Tibial nerve (tissue), 4 donors: ENCODE measurements at places on chromosomes 7 and 10. TPM values are rescaled to one million over a fixed set of nuclear protein-coding genes. Genes with fewer than 3 reads are reported as not detected.
A peak's percentile ranks its signal among the peaks of the same experiment; 100 is the strongest.

GRCh38 chr7:101159696-101160674, 5.4 kb downstream of the VGF start:
- peaks cover 6% of the 10 kb centered on the region for H3K36me3 ChIP-seq
- no peak overlapping the region for H3K4me3 ChIP-seq
- peaks cover 27% of the 10 kb centered on the region for H3K4me1 ChIP-seq
- no peak for DNase-seq
- H3K27ac ChIP-seq: no peak overlapping the region

ZKSCAN5 gene
- total RNA-seq: 9.6 TPM

GRCh38 chr7:108266491-108266890, 136.3 kb upstream of the LAMB4 start:
- no peaks in the 10 kb centered on the region for H3K4me1 ChIP-seq
- H3K36me3 ChIP-seq: no peaks in the 10 kb centered on the region
- no peak overlapping the region for H3K4me3 ChIP-seq
- DNase-seq: no peak

- peak overlapping the region; percentile 7 for H3K4me3 ChIP-seq
- no peaks in the 10 kb centered on the region for H3K4me1 ChIP-seq
- no peak for DNase-seq
- H3K27me3 ChIP-seq: no peaks in the 10 kb centered on the region
- no peak overlapping the region for H3K27ac ChIP-seq
- no peaks in the 10 kb centered on the region for H3K36me3 ChIP-seq
Measured at GRCh38 chr10:7872041-7872442, 53.7 kb downstream of the TAF3 start.

GRCh38 chr7:78677391-78677790, 776.1 kb downstream of the MAGI2 start:
- H3K4me3 ChIP-seq: no peak overlapping the region
- H3K27ac ChIP-seq: no peak overlapping the region
- DNase-seq: no peak
- H3K27me3 ChIP-seq: no peaks in the 10 kb centered on the region
- H3K4me1 ChIP-seq: no peaks in the 10 kb centered on the region

NUDT13 gene
- 6.3 TPM for total RNA-seq

TMEM72 gene
- 0.21 TPM for total RNA-seq

HECW1 gene
- total RNA-seq: 10.9 TPM

FAM237B gene
- not detected for total RNA-seq

- H3K27ac ChIP-seq: no peak overlapping the region
- no peaks in the 10 kb centered on the region for H3K27me3 ChIP-seq
- no peaks in the 10 kb centered on the region for H3K4me1 ChIP-seq
- no peak for DNase-seq
Measured at GRCh38 chr10:78596556-78596955, 472.2 kb upstream of the ZMIZ1 start.

TMEM176B gene
- total RNA-seq: 83.1 TPM

- no peaks in the 10 kb centered on the region for H3K4me1 ChIP-seq
- H3K36me3 ChIP-seq: no peaks in the 10 kb centered on the region
Measured at GRCh38 chr10:111303887-111304286, 227.1 kb downstream of the ADRA2A start.

GRCh38 chr7:23333671-23334246, 34.6 kb downstream of the MALSU1 start:
- no peaks in the 10 kb centered on the region for H3K4me1 ChIP-seq
- H3K27ac ChIP-seq: no peak overlapping the region
- no peak overlapping the region for H3K4me3 ChIP-seq
- H3K27me3 ChIP-seq: no peaks in the 10 kb centered on the region
- DNase-seq: peak; percentile 51

DNA sequence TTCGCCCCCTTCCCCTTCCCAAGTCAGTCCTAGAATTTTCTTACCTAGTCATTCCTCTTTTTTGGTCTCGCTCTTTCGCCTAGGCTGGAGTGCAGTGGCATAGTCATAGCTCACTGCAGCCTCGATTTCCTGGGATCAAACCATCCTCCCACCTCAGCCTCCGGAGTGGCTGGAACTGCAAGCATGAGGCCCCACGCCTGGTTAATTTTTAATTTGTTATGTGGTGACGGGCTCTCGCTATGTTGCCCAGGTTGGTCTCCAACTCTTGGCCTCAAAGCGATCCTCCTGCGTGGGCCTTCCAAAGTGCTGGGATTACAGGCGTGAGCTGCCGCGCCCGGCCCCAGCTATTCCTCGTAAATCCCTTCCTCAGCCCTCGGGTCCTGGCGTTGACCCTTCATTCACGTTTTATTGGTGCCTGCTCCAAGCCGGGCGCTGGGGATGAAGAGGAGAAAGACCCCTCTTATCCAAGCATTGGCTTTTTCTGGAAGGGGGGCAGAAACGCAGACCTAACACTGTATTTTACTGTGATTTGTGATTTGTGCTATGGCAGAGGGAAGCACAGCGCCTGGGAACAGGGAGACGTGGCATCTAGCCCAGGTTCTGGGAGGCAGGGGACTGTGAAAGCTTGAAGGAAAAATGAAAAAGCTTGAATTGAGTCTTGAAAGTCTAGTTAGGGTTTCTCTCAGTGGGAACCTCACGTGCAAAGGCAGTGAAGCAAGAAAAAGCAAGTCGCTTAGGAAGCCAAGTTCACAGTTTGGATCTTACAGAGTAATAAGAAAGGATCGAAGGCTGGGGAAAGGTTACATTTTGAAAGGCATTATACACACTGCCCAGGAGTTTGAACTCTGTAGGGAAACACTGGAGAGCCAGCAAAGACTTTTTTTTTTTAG, 516 bp downstream of the ZNHIT1 start:
- no peak for DNase-seq
- peak overlapping the region; percentile 95 for H3K27ac ChIP-seq
- H3K4me3 ChIP-seq: peak overlapping the region; percentile 94
- no peaks in the 10 kb centered on the region for H3K36me3 ChIP-seq

DNA sequence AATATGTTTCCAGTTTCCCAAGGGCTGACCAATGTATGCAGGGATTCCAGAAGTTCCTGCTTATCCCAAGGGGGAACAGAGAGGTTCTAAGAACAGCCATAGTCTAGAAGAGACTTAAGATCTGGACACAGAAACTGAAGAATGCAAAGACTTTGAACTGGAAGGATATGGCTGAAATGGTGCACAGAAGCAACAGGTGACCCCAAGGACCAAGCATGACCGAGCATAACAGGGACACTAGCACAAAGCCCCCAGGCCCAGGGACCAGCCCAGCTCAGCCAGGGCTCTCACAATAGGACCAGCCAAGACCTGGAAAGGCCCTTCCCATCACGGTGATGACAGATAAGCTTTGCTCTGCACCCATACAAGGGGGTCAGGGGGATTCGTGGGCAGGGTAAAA, 213.0 kb upstream of the KMT2E start:
- no peak overlapping the region for H3K27ac ChIP-seq
- H3K36me3 ChIP-seq: no peaks in the 10 kb centered on the region
- no peaks in the 10 kb centered on the region for H3K4me1 ChIP-seq
- H3K27me3 ChIP-seq: no peaks in the 10 kb centered on the region

ZNF511 gene
- total RNA-seq: 29.3 TPM

GRCh38 chr10:88835910-88836221, 15.8 kb downstream of the ANKRD22 start:
- no peak overlapping the region for H3K4me3 ChIP-seq
- peaks cover 3% of the 10 kb centered on the region for H3K4me1 ChIP-seq
- no peak overlapping the region for H3K27ac ChIP-seq
- DNase-seq: no peak

GRCh38 chr10:14259696-14260566, 70.8 kb downstream of the FRMD4A start:
- H3K4me3 ChIP-seq: no peak overlapping the region
- no peaks in the 10 kb centered on the region for H3K4me1 ChIP-seq
- no peaks in the 10 kb centered on the region for H3K36me3 ChIP-seq
